ENCODE measurements at places on chromosomes 13 and 19.

GRCh38 chr19:2242092-2242537, 5.5 kb downstream of the SF3A2 start:
- DNase-seq, result no peak

GRCh38 chr19:19488875-19489690, 26.3 kb downstream of the TSSK6 start:
- DNase-seq, result peak; percentile 97

DNA sequence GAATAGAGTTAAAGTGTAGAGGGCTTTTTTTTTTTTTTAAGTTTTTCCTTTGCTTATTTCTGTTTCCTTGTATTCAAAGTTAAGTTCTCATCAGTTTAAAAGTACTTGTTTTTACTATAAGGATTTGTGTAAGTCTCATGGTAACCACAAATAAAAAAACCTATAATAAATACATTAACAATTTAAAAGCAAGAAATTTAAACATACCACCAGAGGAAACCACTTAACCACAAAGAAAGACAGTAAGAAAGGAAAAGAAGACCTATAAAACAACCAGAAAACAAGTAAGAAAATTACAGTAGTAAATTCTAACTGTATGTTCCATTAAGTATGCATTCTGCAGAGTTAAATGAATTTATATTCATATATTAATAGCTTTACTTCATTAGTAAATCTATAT, 999.1 kb upstream of the ATXN8OS start:
- DNase-seq, result no peak

DNA sequence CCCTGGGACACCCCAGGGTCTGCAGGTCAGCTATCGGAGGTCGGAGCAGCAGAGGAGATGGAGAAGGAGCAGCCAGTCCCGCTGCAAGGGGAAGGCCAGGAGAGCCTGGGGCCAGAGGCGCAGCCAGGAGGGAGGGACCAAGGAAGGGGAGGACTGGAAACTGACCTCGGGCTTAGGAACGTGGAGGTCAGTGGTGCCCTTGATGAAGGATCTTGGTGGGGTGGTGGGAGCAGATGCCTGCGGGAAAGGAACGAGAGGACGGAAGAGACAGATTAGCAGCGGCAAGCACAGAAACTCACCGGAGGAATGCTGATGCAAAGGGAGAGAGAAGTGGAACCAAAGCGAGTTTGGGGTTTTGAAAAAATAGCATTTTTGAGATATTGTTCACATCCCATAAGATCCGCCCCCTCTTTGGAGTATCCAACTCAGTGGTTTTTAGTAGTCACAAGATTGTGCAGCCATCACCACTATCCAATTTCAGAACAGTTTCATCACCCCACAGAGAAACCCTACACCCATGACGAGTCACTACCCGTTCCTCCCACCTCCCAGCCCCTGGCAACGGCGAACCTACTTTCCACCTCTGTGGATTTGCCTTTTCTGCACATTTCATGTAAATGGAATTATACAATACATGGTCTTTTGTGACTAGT, 22.1 kb downstream of the PLEKHF1 start:
- DNase-seq, result no peak

DNA sequence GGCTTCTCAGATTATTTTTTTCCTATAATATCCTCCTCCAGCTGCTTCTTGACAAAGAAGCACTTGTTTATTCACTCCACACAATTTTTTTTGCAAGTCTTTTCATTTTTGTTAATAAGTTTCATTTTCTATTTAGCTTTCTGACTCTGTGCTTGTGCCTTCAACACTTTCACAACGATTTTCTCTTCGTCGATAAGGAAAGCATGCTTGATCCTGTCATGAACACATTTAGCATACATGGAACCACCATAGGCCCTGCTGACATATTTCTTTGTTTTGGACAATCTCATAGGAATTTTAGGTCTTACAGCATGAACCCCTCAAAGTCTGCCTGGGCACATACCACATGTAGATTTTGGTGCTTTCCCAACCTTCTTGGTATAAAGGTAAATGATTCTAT, 346.0 kb downstream of the KCNRG start:
- DNase-seq, result no peak

GRCh38 chr13:42574435-42575311, 721 bp downstream of the TNFSF11 start:
- peak; percentile 14 for DNase-seq

DNA sequence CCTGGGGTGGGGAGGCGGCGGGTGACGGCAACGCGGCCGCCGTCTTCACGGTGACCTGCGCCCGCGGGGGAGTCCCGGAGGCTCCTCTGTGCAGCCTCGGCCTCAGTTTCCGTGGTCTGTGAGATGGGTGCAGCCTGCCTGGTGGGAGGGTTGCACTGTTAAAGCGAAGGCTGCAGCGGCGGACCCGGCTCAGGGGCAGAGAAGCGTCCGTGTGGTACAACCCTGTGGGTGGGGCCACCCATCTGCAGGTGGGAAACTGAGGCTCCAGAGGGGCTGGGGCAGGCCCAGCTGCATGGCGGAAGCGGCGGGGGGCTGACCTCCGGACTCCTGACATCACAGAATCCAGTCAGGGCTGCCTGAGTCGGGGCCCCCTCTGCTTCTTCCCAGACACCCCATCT, 481 bp downstream of the FGF22 start:
- no peak for DNase-seq

DNA sequence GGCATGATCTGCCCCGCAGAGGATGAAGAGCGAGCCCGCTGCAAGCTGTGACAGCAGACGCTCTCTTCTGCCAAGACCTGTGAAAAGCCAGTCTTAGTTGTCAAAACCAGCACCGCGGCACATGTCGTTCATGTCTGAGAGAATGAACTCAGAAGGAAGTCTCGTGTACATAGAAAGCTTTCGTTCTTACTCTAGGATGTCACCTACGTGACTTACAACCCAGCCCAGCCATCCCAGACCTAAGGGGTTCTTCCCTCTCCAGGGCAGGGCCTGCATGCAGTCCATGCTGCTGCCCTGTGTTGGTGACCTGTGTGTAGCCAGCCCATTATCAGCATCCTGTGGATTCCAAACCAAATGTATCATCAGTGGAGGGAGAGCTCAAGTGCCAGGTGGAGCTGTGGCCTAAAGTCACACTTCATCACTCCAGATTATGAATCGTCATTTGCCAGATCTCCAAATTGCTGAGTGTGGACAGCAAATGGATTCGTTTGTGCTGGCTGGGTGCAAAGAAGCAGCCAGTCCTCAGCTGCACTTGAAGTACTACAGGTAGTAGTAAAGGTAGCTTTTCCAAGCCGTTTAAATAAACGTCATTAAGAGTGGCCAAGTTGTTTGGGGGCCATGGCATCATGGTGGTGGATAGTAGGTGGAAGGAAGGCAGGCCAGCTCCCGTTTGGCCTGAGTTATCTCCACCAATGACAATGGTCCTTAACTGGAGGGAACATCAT, 73.9 kb upstream of the GPR183 start:
- DNase-seq, result peak; percentile 54

GRCh38 chr19:42274065-42274682, 5.1 kb downstream of the CIC start:
- no peak for DNase-seq
